Thoracic aorta (tissue), 2 donors: ENCODE measurements at places on chromosomes 13 and 19. TPM values are rescaled to one million over a fixed set of nuclear protein-coding genes. Genes with fewer than 3 reads are reported as not detected.

The GARIN5A gene
- total RNA-seq = not detected

GRCh38 chr13:81609335-81609734, 1268.4 kb upstream of the SPRY2 start:
- H3K4me1 ChIP-seq = no peaks in the 10 kb centered on the region
- H3K27ac ChIP-seq = no peak overlapping the region
- H3K36me3 ChIP-seq = no peaks in the 10 kb centered on the region

DNA sequence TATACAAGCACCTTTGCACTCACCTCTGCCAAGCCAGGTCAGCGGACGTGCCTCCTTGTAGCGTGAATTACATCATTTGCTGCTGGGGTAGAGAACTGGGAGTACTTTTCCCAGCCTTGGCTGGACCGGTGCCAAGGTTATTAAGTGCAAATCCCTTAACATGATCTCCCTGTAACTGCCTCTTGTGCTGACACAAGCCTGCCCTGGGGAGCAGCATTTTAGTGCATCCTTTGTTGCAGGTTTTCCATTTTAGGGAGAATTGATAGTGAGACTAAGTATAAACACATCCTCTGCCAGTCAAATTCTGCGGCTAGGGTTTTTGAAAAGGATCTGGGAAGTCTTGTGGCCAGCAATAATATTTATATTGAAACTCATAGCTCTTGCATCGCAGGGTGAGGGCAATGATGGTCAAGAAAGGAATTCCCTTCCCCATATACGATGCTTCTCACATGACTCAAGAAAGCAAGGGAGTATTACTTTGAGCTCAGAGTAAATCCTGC, 32.7 kb upstream of the DCLK1 start:
- no peaks in the 10 kb centered on the region for H3K27me3 ChIP-seq
- H3K4me3 ChIP-seq = peak overlapping the region; percentile 8
- H3K36me3 ChIP-seq = no peaks in the 10 kb centered on the region
- H3K27ac ChIP-seq = no peak overlapping the region

The LYL1 gene
- total RNA-seq = 10.6 TPM

- no peaks in the 10 kb centered on the region for H3K27me3 ChIP-seq
- no peak overlapping the region for H3K27ac ChIP-seq
- H3K4me1 ChIP-seq = no peaks in the 10 kb centered on the region
- no peak for DNase-seq
- no peaks in the 10 kb centered on the region for H3K36me3 ChIP-seq
Measured at GRCh38 chr19:31085125-31085524, 264.1 kb downstream of the TSHZ3 start.

The PMIS2 gene
- total RNA-seq = not detected

DNA sequence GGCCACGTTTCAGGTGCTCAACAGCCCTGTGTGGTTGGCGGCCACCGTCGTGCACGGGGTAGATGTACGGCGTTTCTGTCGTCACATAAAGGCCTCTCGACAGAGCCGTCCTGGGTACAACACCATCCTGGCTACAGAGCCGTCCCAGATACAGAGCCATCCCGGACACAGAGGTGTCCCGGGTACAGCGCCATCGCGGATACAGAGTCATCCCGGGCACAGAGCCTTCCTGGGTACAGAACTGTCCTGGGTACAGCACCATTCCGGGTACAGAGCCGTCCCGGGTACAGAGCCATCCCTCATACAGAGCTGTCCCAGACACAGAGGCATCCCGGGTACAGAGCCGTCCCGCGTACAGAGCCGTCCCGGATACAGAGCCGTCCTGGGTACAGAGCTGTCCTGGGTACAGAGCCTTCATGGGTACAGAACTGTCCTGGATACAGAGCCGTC, 222.7 kb upstream of the SOX1 start:
- H3K4me1 ChIP-seq = no peaks in the 10 kb centered on the region
- H3K27ac ChIP-seq = no peak overlapping the region
- no peaks in the 10 kb centered on the region for H3K36me3 ChIP-seq
- no peak for DNase-seq

DNA sequence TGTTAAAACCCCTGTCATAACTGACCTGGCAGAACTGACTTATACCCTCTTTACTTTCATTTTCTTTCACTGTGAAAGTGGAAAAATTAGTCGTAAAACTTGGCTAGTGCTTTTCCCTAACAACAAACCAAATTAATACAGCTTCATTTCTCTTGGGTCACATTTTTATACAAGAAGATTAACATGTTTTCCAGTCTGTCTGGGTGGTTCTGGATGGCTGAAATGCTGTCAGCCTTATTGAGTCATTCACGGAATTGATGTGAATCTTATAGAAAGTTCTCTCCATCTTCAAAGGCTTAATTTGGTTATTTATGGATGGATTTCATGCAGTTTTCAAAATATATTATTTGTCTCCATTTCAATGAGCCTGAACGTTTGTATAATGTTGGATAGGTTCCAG, 440.0 kb downstream of the KCTD12 start:
- H3K27ac ChIP-seq = no peak overlapping the region
- peak overlapping the region; percentile 50 for H3K4me3 ChIP-seq
- no peaks in the 10 kb centered on the region for H3K36me3 ChIP-seq
- H3K27me3 ChIP-seq = no peaks in the 10 kb centered on the region
- peaks cover 5% of the 10 kb centered on the region for H3K4me1 ChIP-seq

The ALG5 gene
- total RNA-seq = 13.5 TPM

DNA sequence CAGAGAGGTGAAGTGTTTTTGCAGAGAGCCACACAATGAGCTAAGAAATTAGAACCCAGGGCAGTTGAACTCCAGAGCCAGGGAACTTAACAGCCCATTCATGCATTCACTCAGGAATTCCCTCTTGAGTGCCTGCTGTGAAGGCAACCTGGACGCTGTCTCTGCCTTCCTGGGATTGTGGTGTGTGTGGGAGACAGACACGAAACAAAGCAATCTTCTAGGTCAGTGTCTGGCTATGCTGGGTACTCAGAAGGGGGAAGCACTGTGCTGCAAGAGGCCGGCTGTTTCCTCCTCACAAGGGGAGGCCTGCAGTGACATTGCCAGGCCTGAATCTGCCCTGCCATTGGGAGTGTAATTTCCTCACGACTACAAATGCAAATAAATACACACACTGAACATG, 9.7 kb downstream of the BCKDHA start:
- no peak overlapping the region for H3K4me3 ChIP-seq
- no peak overlapping the region for H3K27ac ChIP-seq
- no peak for DNase-seq
- H3K27me3 ChIP-seq = no peaks in the 10 kb centered on the region
- peaks cover 10% of the 10 kb centered on the region for H3K36me3 ChIP-seq
- peaks cover 7% of the 10 kb centered on the region for H3K4me1 ChIP-seq

DNA sequence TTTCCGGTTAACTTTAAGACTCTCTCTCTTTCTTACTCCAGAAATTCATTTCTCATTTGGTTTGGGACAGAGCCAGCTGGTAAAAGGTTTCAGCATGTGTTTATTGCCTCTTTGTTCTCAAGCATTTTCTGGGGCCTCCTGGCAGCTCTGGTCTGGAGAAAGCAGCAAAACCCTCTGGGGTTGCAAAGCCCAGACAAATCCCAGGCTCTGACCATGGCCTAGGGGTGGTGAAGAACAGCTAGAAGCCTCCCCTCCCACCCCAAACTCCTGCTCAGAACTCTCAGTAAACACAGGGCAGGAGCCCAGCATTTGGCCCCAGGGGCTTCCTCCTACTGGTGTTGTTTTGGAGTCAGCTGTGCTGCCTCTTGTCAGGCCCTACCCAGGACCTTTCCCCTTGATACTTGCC, 124.2 kb upstream of the SERP2 start:
- peaks cover 23% of the 10 kb centered on the region for H3K4me1 ChIP-seq
- peak overlapping the region; percentile 66 for H3K27ac ChIP-seq

- H3K4me1 ChIP-seq = no peaks in the 10 kb centered on the region
- no peaks in the 10 kb centered on the region for H3K27me3 ChIP-seq
- H3K27ac ChIP-seq = no peak overlapping the region
Measured at GRCh38 chr19:37059142-37059541, 19.1 kb upstream of the ZNF420 start.

DNA sequence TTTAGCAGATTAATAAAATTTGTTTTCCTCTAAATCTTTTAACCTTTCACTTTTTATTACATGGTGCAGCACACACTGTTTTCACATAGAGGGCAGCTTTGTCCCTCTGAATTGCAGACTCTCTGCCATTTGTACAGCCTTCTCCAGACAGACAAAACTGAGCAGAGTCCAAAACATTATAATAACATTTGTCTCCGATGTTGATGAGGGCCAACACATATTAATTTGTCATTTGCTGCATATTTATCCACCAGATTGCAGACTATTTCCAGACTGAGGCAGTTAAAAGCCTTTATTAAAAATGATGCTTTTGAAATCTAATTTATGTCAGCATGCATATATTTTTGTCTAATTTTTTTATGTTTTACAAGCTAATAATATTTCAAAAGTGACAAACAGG, 1251.9 kb upstream of the SLC10A2 start:
- H3K4me3 ChIP-seq = no peak overlapping the region
- DNase-seq = no peak
- no peaks in the 10 kb centered on the region for H3K36me3 ChIP-seq
- no peaks in the 10 kb centered on the region for H3K27me3 ChIP-seq

The PSPN gene
- 1.4 TPM for total RNA-seq
